Lung (tissue), 17 donors: ENCODE measurements at places on chromosomes 3 and 15. TPM values are rescaled to one million over a fixed set of nuclear protein-coding genes. Genes with fewer than 3 reads are reported as not detected.

The RAF1 gene
- polyA plus RNA-seq: 41.4 TPM

The POPDC2 gene
- 2.1 TPM for polyA plus RNA-seq

The RAB7A gene
- 254 TPM for polyA plus RNA-seq

GRCh38 chr15:61195116-61196002 lies 33.7 kb downstream of the RORA start:
- no peak overlapping the region for H3K27ac ChIP-seq
- H3K27me3 ChIP-seq: no peaks in the 10 kb centered on the region
- H3K36me3 ChIP-seq: peaks cover 4% of the 10 kb centered on the region
- DNase-seq: no peak

DNA sequence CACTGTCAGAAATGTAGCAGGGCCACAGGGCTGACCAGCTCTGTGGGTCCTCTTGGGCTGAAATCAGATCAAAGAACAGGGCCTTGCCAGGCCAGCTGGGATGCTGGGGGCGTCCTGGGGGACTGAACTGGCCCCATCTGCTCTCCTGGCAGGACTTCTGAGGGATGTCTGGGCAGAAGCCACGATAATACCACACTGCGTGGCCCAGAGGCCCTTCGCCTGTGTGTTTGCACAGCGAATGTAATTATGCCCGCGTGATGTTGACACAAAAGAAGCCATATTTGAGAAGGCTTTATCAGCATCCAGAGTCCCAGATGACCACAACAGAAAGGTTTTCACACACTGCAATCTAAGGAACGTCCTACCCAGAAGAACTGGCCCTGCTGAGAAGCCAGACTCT lies 174.0 kb downstream of the RAB11A start:
- peak; percentile 11 for DNase-seq
- no peak overlapping the region for H3K27ac ChIP-seq
- H3K4me3 ChIP-seq: no peak overlapping the region
- H3K27me3 ChIP-seq: no peaks in the 10 kb centered on the region
- no peaks in the 10 kb centered on the region for H3K36me3 ChIP-seq

- no peak overlapping the region for H3K4me3 ChIP-seq
- no peak overlapping the region for H3K27ac ChIP-seq
- H3K4me1 ChIP-seq: no peaks in the 10 kb centered on the region
- no peaks in the 10 kb centered on the region for H3K36me3 ChIP-seq
These were observed 509.9 kb downstream of the VGLL3 start for GRCh38 chr3:86481031-86481430.

- no peaks in the 10 kb centered on the region for H3K27me3 ChIP-seq
- no peak overlapping the region for H3K4me3 ChIP-seq
- no peaks in the 10 kb centered on the region for H3K4me1 ChIP-seq
- H3K27ac ChIP-seq: no peak overlapping the region
These were observed 99.9 kb downstream of the ADAMTS17 start for GRCh38 chr15:100241572-100242482.

GRCh38 chr15:32893421-32893820 lies 175.6 kb downstream of the GREM1 start:
- no peaks in the 10 kb centered on the region for H3K36me3 ChIP-seq
- no peak for DNase-seq
- H3K27ac ChIP-seq: no peak overlapping the region
- no peaks in the 10 kb centered on the region for H3K4me1 ChIP-seq

- H3K27ac ChIP-seq: no peak overlapping the region
- H3K4me3 ChIP-seq: no peak overlapping the region
- no peaks in the 10 kb centered on the region for H3K27me3 ChIP-seq
- H3K4me1 ChIP-seq: peaks cover 31% of the 10 kb centered on the region
- no peak for DNase-seq
These were observed 37.6 kb downstream of the EPHB3 start for GRCh38 chr3:184599143-184599542.

DNA sequence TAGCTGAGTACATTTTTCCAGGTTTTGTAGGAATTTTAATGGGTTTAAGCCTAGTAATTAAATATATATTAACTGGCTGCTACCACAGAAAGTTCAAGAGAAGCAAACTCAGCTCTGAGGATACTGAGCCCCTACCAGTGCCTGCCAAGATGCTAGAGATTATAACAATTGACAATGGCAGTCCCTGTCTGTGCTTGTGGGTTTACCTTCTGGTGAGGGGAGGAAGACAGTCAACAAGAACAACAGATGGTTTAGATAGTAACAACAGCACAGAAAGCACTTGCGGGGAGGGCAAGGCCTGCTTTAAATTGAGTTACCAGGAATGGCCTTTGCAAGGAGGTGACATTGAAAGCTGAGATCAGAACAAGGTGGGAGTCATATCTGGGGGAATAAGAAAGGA lies 56.6 kb upstream of the ARHGEF3 start:
- H3K4me1 ChIP-seq: peaks cover 4% of the 10 kb centered on the region
- H3K27ac ChIP-seq: no peak overlapping the region
- no peaks in the 10 kb centered on the region for H3K27me3 ChIP-seq
- no peak overlapping the region for H3K4me3 ChIP-seq

DNA sequence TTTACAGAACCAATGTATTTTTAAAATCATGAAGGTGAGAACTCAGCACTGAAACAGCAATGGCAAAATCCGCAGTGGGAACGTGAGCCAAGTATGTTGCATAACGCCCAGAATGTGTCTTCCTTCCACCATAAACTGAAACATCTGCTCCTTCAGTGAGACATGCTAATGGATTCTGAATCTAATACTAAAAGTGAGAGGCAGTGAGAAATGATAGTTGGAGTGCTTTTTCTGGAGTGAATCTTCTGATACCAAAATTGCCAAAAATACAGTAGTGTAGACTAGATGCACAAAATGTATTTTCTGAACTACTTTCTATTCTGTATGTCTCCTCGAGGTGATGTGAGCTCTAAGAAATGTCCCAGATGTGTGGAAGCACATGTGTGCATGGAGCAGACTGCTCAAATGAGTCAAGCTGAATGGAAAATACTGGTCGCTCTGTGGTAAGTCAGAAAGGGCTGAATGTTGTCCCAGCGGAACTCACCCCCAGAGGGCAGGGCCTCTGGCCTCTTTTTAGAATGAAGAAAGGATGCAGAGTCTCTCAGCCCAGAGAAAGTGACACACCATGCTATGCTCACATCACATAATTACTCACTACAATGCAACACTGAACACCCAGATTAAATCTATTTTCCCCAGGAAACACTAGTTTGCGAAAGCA lies 73.0 kb downstream of the ATP10A start:
- no peaks in the 10 kb centered on the region for H3K36me3 ChIP-seq
- H3K27ac ChIP-seq: peak overlapping the region; percentile 78
- H3K27me3 ChIP-seq: no peaks in the 10 kb centered on the region
- no peak overlapping the region for H3K4me3 ChIP-seq
